ENCODE measurements at places on chromosomes 2 and 18.

- DNase-seq, result no peak
Observed at GRCh38 chr2:81148323-81148722, 843.8 kb upstream of the LRRTM1 start.

- no peak for DNase-seq
Observed at GRCh38 chr2:241050624-241051577, 51.2 kb downstream of the MTERF4 start.

DNA sequence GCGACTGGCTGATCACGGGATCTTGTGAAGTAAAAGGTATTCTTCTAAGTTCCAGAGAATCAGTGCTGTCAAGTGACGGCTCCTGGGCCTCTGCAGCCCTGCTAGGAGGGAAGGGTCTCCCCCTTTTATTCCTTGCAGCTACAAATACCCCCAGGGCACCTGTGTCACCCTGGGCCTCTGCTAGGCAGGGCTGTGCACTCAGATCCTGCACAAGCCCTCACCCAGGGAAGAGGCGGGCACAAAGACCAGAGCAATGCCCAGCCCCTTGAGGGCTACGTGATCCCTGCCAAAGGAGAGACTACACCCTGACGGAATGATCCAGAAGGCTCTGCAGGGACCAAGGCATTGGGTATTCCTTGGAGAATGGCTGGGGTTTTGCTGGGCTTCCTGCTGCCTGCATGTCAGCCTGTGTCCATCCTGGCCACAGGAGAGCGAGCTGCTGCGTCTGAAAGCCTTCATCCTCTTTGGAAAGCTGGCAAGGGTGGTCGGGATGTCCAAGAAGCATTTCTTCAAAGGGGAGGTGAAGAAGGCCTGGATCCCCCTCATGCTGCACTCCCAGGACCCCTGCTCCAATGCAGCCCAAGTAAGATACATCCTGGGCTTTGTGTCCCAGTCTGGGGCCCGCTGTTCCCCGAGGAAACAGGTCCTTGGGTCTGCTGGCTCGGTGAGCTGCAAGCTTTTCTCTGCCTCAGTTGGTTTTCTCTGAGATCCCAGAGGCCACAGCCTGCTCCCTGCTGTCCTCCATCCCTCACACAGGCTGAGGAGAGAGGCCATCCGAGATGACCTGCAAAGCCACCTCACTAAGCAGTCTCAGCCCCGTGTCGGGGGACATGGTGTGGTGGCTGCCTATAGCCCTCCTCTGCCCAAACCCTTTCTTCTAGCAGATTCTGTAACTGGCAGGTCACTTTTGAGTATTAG lies 24.9 kb downstream of the HJURP start:
- no peak for DNase-seq

- no peak for DNase-seq
Observed at GRCh38 chr2:97966545-97967215, 29.1 kb downstream of the TMEM131 start.

DNA sequence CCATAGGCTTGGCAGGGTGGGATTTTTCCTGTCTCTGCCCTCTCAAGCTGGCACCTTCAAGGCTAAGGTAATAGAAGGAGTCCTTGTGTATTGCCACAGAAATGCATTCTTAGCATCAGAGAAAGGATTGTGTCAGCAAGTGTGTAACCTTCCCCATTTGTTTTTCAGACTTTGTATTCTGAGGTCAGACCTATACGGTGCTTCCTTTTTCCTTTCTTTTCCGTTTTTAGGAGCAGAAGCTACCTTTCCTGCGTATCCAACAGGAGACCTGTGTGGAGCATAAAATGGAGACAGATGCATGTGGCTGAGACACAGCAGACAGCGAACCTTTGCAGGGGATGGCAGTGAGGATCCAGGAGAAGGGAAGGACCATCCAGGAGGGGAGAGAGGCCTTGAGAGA lies 46.6 kb downstream of the ARL5A start:
- no peak for DNase-seq

- DNase-seq, result no peak
Observed at GRCh38 chr2:99430614-99431291, 59.1 kb downstream of the REV1 start.

DNA sequence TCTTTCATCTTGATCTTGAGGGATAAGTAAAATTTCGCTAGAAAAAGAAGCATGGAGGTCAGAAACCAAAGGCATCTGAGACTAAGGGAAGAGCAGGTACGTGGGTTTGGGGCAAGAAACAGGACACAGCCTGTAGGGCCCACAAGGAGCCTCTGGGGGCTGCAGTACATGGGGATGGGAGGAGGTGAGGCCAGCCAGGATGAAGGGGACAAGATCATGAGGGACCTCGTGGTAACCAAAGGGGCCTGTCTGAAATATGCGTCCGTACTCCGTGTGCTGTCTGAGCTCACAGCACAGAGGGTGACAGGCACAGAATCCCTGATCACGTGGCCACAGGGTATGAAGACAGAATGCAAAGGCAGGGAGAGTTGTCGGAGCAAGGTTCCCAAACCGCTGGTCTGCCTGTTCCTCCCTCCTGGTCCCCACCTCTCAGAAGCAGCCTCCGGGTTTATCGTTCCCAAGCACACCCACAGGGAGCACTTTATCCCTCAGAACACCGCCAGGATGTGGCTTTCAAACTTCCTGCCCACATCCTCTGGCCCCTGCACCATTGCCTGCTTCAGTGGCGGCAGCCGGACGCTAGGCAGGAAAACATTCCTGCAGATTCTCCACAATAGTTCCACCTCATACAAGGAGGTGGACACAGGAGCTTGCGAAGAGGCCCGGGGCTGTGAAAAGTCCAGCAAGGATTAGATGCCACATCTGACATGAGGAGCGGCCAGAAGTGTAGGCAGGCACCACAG lies 12.0 kb downstream of the TMEM163 start:
- DNase-seq, result peak; percentile 50

- DNase-seq, result no peak
Observed at GRCh38 chr2:127024769-127025358, 82.1 kb downstream of the BIN1 start.

DNA sequence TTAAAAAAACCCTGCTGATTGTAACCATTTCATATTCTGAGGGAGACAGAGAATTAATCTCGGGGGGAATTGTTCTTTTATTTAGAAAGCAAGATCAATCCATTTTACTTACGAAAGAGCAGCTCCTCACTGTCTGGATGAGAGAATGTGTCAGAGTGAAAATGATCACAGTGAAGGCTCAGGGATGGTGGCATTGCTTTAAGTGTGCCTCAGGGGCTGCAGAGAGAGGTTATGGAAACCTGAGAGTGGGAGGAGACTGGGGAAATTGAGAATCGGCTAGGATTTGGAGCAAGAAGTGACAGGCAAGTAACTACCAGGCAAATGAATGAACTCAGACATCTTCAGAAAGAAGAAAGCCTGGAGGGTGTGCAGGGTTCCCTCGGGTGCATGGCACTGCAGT lies 34.2 kb downstream of the MRPL35 start:
- DNase-seq, result no peak

DNA sequence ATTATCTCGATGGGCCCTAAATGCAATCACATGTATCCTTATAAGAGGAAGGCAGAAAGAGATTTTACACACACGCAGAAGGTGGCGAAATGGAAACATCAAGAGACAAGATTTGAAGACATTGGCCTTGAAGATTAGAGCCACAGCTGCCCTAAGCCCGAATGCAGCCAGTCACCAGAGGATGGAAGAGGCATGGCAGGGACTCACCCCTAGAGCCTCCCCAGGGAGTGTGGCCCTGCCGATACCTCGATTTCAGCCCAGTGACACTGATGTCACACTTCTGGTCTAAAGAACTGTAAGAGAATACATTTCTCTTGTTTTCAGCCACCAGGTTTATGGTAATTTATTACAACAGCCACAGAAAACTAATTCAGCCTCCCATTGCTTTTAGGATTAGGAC lies 17.4 kb downstream of the TTC39C start:
- DNase-seq, result no peak

DNA sequence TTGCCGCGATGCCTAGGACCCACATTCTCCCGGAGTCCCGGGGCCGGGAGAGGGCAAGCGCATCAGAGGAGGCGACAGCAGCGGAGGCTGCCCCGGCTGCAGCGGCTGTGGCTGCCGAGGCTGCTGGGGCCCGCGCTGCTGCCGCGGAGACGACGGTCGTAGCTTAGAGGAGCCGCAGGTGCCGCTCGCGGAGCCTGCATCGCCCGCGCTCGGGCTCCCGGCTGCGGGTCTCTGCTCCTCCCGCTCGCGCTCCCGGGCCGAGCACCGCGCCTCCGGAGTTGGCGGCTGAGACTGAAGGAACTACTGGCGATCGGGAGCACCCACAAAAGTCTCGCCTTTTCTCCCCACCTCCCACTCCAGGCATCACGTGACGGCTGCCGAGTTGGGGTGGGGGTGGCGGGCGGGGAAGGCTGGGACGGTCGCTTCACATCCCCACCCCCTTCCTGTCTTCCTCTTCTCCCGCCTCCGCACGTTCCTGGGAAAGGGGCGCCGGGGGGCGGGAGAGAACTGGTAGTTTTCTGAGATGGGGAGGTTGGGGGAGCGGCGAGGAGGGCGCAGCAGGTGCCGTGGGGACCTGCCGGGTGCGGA lies at the start of gene LYPD1:
LYPD1 (minus strand) TSS at position 298 of the 588 bp plus-strand sequence; CDS start at position 25, 273 bp downstream.
- no peak for DNase-seq

DNA sequence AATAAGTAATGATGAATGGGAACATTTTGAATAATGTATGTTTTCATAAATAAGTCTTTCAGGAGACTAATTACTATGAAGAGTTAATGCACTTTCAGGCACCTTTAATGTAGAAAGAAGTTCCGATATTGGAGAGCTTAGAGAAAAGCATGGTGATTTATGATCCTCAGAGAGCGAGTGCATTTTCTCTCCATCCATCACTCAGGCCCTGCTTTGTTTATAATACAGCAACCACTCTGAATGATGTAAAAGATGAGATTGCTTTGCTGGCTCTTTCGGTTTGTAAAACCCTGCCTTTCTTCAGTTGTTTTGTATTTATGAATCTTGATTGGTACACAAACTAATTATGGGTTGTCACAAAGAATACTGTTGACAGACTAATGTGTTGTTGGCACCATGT lies 132.0 kb downstream of the NYAP2 start:
- DNase-seq, result no peak

DNA sequence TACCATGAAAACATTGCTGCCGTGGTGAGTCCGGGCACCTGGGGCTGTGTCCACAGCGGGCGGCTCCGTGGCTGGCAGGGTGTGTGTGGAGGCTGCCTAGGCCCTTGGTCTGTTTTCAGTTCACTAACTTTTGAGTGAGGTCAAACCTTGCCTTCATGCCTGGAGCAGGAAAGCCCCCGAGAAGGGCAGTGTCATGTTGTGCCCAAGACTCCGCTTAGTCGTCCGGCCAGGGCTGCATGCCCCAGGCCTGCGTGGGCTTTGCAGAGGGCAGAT lies 24.1 kb downstream of the MAL start:
- DNase-seq, result no peak

GRCh38 chr18:841647-842370 lies 29.8 kb upstream of the YES1 start:
- no peak for DNase-seq

- no peak for DNase-seq
Observed at GRCh38 chr2:99598441-99598840, 108.6 kb upstream of the REV1 start.

DNA sequence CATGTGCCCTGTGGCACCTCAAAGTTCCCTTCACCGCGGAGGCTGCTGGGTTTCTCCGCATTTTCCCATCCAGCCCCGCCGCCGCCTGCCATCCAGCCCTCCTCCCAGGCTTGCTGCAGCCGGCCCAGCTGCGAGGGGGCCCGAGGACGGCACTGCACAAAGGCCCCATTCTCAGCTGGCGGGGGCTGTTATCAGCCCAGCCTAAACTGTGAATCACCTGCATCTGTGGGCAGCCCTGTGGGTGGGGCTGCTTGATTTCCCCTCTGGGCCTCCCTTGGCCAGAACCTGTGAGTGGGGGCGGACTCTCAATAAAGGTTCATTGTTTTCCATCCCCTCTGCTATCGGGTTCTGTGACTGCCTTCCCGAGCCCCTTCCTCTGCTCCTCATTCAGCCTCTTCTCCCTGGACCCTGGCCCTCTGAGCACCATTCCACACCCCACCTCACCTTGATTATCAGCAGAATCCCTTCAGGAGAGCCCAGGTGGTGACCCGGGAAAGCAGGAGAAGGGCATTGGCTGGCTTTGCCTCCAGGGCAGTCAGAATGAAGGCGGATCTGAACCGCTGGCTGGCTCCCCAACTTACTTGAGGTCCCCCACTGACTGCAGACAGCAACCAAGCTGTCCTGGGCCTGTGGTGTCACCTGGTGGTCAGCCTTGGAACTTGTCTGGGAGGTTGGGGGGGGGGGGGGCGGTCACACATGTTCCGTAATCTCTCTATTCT lies 204.5 kb downstream of the ZFP36L2 start:
- DNase-seq, result no peak

DNA sequence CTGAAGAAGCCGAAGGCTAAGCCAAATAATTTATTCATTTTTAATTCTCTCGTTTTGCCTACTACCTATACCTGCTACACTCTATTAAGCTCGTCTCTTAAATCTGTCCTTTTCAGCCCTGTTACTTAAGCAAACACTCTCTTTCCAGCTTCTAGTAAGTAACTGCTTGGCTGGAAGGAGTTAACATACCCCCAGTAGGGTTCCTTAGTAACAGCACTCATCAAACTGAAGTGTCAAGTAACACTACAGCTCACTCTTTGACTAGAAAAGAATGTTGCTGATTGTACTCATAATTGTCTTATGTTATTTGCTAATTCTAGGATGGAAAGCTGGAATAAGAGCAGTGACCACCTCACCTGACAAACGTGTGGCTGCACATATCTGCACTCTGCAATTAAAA lies 120.0 kb upstream of the SCN7A start:
- no peak for DNase-seq

DNA sequence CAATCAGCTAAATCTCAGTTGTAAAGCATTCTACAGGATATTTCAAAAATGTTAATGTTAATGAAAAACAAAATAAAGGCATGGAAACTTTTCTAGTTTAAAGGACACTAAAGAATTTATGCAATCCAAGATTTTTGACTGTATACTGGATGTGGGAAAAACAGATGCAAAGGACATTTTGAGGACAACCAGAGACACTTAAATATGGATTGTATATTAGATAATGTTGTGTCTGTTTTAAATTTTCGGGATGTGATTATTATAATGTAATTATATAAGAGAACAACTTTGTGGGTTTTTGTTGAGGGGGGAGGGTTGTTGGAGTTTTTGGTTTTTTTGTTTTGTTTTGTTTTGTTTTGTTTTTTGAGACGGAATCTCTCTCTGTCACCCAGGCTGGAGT lies 30.9 kb downstream of the PSMA8 start:
- DNase-seq, result no peak

- DNase-seq, result no peak
Observed at GRCh38 chr2:240825476-240825875, 5.5 kb upstream of the KIF1A start.

GRCh38 chr2:45813003-45813941 lies 161.8 kb downstream of the PRKCE start:
- no peak for DNase-seq

- DNase-seq, result no peak
Observed at GRCh38 chr2:76711490-76711889, 810.7 kb downstream of the LRRTM4 start.

DNA sequence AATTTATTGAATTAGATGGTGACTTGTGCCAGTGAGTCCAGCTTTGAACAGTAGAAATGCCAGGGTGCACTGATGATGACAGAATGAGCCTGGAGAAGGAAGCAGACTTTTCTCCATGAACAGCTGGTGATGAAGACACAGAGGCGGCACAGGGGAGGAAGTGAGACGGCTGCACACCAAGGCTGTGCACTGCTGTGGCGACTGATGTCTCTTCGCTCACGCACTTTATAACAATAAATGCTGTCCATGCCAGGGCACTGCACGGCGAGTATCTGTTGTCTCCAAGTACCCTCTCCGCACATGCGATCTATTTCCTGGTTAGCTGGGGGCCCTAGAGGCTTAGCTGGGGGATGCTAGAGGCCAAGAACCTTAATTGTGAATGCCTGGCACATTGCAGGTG lies 175.2 kb downstream of the TMEM200C start:
- no peak for DNase-seq

All from breast epithelium (tissue), 4 donors.